Renal pelvis (tissue), 12 donors: ENCODE measurements at places on chromosomes 7 and 10. TPM values are rescaled to one million over a fixed set of nuclear protein-coding genes. Genes with fewer than 3 reads are reported as not detected.

- peak; percentile 4 for DNase-seq
Measured at GRCh38 chr10:1715821-1716220, 21.5 kb downstream of the ADARB2 start.

GRCh38 chr10:103125323-103126267 lies 67.5 kb downstream of the NT5C2 start:
- DNase-seq, result no peak

DNA sequence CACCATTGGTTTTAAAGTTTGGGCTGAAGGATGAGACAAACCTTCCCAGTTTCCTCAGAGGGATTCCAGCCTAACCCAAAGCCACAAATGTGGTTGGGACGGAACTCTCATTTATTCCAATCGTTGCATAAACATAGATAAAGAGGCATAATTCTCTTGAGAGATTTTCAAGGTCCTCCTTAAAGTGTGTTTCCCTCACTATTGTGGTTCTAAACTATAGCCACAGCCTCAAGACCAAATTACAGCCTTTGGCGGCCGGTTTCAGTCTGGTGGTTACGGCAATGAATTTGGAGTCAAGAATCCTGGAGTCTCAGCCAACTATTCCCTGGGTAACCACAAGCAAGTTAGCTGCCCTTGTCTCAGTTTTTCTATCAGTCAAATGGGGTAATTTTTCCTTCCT lies 42.6 kb downstream of the SEM1 start:
- no peak for DNase-seq

The FAM200A gene
- 15.6 TPM for polyA plus RNA-seq

The CUX1 gene
- 95.7 TPM for polyA plus RNA-seq

The SCIN gene
- polyA plus RNA-seq, result 144 TPM

The UBE2D4 gene
- 22.0 TPM for polyA plus RNA-seq

The ENTPD1 gene
- polyA plus RNA-seq, result 20.5 TPM

The TMEM270 gene
- polyA plus RNA-seq, result not detected

The SPDYE9 gene
- polyA plus RNA-seq, result 1.3 TPM
